EH (cell line): ENCODE measurements at places on chromosomes 7 and 10.

DNA sequence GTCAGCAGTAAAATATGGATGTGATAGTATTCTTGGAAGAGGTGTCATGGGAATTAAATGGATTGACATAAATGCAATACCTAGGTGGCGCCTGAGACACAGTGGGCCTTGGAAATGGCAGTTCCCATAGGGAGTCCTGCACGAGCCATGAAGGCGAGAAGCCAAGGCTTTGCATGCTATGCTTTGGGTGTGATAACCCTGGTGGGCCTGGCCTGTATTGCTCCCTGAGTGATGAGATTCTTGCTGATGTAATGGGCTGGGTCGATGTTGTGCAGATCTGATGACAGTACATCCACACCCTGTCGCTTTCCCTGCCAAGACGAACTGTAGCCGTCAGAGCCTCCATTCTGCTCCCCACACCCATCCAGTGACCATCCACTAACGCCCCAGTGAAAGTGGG lies 46.4 kb downstream of the CREB5 start:
- no peak for DNase-seq

DNA sequence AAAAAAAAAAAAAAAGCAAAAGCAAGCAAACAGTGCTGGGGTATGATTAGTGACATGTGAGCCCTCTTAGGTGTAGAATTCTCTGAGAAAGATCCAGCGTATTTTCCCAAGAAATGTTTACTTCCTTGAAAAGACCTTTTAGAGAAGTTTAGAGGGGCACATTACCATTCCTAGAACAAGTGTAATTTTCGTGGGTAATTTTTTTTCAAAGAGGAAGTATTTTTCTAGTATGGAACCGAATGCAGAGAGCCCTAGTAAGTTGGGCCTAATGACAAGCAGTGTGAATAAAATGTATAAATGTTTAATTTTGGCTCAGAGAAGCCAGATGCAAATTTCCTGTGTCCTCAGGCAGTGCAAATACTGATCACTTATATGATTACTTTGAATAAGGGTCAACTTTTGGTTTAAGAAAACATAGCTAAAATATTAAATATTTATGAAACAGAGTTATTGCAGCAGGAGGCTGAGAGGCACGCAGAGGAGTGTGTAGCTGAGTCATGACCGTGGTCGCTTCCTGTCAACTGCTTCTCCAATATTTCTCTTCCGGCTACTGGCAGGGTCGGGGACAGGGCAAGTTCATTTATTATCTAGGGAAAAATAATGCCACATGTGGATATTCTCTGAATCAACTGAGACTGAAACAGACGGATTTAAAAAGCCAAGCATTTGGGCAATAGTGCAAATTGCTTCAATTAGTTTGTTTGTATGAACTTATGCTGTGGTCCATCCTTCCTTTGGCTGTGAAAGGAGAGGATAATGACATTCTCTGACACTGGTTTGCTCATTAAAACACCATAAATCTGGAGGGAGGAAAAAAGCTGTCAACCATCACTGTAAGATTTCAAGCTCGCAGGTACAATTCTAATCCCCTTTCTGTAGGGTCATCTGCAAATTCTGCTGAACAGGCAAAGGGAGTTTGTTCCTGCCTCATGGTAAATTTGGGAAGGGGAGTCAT lies 495.2 kb downstream of the GLRX3 start:
- no peak for DNase-seq

- no peak for DNase-seq
Measured at GRCh38 chr7:151767557-151767956, 109.4 kb downstream of the PRKAG2 start.

GRCh38 chr7:74069086-74069541 lies 14.5 kb upstream of the LIMK1 start:
- no peak for DNase-seq

GRCh38 chr7:55366461-55367070 lies 1.4 kb downstream of the LANCL2 start:
- DNase-seq, result peak; percentile 14

DNA sequence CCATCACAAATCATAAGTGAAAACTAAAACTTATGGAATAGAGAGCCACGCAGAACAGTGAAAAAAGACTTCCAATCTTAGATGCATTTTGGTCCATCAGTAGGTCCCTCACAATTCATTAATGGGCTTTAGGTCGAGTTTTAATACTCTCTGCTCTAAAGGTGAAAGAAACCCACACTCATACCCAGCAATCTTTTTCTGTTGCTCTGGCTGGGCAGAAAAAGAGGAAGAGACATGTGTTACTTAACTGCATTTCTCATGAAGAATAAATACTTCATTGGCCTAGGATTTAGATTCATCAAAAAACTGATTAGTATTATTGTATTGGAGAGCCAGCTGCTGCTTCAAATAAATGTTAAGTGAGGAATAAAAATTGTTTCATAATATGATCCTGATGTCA lies 645.7 kb downstream of the PHTF2 start:
- no peak for DNase-seq

GRCh38 chr7:112495810-112496462 lies 15.1 kb downstream of the LSMEM1 start:
- peak; percentile 74 for DNase-seq

GRCh38 chr7:157841773-157842370 lies 505.1 kb downstream of the DNAJB6 start:
- no peak for DNase-seq

- no peak for DNase-seq
Measured at GRCh38 chr7:90611115-90611514, 15.0 kb downstream of the CDK14 start.

GRCh38 chr7:85488406-85488805 lies 301.6 kb upstream of the SEMA3D start:
- no peak for DNase-seq

DNA sequence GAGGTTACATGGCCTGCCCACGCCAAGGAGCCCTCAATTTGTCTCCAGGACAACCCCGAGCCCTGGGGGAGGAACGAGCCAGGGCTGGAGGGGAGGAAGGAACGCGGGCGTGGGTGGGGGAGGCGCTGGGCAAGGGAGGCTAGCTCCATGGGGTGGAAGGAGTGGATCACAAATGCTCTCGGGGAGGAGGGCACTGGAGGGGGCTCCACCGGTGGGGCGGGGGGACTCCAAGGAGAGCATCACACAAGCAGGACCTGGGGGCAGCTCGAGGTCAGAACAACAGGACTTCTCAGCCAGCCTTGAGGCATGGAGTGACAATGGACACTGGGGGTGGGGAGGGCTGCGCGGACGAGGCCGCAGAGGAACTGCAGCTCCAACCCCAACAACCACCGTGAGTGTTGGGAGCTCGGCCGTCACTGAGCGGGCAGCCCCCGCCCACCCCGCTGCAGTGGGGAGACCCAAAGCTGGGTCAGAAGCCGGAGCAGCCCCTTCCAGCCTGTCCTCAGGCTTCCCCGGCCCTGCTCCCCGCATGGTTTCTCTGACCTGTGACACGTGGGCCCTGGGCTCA lies 41.1 kb downstream of the STK32C start:
- DNase-seq, result no peak

GRCh38 chr7:47283497-47284131 lies 298.3 kb downstream of the TNS3 start:
- DNase-seq, result no peak

GRCh38 chr7:16989811-16990413 lies 108.1 kb upstream of the AGR3 start:
- peak; percentile 87 for DNase-seq

DNA sequence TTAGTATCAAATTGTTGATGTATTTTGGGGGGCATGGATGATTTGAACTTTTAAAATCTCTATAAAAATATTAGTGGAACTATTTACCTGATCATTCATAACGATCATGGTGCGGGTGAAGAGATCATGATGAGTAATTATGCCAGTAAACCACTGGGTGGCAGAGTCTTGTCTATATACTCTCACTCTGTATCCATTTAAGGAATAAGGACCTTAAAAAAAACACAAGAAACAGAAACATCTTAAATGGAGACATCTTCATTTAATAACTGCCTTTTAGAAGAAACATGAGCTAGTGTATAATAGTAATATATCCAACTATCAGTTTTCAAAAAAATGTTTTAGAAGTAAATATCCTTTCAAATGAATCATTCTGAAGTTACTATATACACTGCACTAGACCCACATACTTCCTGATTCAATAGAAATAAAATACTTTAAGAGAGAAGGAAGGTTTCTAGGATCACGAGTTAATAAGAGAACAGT lies 84.0 kb downstream of the NRBF2 start:
- DNase-seq, result peak; percentile 67

DNA sequence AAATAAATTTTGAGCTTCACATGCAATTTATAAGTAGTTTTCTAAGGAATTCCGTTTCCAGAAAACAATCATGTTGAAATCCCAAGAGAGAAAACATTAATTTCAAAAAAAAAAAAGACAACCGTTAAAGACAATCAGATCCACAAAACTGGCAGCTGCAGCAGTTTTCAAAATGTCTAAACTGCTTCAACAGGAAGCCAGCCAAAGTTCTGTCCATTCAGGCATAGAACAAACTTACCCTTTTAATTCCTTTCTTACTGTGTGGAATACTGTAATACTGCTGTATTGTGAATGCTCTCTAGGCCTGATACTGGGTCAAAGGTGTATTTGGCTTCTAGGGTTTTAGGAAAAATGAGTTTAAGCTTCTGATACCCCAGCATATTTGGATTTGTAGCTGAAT lies 31.6 kb downstream of the HOXA1 start:
- peak; percentile 43 for DNase-seq
